ENCODE measurements at places on chromosomes 11 and 22.

GRCh38 chr11:66546966-66547661 is 411 bp downstream of the ACTN3 start:
- no peak for DNase-seq

DNA sequence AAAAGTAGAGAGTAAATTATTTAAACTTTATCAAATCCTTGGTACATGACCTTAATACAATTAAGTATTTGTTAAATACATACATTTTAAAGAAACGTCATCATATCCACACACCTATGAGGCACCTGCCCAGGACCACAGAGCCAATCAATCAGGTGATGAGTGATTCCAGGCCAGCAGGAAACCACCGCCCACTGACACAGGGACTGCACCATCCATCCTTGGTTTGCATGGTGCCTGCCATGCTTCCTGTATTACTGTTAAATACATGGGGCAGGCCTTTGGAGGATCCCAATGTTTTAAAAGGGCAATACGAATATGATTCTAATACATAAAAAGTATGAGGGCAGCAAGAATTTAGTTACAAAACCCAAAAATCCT is 7.0 kb upstream of the TBC1D10A start:
- no peak for DNase-seq

DNA sequence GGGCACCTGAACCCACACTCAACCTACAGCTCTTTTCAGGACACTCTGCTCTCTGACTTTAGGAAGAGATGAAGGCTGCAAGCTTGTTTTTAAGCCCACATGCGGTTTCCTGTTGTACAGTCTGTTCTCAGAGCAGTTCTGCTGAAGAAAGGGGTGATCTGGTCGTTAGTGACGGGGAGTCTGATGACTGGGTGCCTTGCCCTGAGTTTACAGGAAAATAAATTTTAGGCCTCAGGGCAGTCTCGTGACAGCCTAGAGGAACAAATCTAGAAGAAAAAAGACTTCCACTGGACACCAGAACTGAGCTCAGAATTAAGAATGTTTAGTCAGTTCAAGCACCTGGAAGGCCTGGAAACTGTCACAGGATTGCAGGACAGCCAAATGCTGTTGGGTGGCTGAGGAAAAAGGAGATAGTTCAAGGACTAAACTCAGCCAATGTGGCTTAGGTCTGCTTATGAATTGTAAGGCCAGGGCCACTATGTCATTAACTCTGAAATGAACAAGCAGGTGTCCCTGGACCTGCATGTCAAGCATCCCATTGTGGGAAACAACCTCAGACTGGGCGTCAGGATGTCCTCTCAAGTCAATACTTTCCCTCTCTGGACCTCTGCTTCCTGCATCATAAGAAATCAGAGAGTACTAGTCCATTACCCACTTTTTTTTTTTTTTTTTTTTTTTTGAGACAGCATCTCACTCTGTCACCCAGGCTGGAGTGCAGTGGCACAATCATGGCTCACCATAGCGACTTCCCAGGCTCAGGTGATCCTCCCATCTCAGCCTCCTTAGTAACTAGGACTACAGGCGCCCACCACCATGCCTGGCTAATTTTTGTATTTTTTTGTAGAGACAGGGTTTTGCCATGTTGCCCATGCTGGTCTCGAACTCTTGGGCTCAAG is 5.7 kb downstream of the PIK3IP1 start:
- DNase-seq: no peak

DNA sequence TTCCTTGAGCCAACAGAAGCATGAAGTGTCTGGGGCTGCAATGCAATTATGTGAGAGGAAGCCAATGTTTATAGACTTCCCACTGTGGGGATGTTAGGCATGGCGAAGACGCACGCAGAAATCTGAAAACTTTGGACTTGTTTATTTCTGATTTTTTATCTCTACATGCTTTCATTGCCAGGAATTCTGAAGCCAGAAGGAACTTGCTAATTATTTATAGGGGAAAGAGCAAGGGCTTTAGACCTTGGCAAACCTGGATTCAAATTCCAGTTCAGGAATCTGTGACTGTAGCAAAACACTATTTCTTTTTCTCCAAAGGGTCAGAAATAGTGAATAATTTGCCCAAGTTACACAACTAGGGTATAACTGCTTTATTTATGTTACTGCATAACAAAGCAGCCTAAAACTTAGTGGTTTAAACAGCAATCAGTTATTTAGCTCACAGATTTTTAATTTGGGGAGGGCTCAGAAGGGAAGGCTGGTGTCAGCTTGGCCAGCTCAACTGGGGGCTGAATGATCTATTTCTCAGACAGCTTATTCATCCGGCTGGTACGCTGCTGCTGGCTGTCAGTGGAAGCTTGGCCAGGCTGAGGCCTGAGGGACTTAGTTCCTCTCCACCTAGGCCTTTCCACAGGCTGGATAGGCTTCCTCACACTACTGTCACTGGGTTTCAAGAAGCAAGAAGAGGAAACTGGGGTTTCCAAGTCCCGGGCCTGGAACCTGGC is 1.9 kb upstream of the OR6Q1 start:
- peak; percentile 37 for DNase-seq

Data from HCEC 1CT (cell line).